ENCODE measurements at places on chromosomes 11 and 22.
A peak's percentile ranks its signal among the peaks of the same experiment; 100 is the strongest.

GRCh38 chr11:115581871-115582639 lies 77.8 kb upstream of the CADM1 start:
- no peak for DNase-seq

DNA sequence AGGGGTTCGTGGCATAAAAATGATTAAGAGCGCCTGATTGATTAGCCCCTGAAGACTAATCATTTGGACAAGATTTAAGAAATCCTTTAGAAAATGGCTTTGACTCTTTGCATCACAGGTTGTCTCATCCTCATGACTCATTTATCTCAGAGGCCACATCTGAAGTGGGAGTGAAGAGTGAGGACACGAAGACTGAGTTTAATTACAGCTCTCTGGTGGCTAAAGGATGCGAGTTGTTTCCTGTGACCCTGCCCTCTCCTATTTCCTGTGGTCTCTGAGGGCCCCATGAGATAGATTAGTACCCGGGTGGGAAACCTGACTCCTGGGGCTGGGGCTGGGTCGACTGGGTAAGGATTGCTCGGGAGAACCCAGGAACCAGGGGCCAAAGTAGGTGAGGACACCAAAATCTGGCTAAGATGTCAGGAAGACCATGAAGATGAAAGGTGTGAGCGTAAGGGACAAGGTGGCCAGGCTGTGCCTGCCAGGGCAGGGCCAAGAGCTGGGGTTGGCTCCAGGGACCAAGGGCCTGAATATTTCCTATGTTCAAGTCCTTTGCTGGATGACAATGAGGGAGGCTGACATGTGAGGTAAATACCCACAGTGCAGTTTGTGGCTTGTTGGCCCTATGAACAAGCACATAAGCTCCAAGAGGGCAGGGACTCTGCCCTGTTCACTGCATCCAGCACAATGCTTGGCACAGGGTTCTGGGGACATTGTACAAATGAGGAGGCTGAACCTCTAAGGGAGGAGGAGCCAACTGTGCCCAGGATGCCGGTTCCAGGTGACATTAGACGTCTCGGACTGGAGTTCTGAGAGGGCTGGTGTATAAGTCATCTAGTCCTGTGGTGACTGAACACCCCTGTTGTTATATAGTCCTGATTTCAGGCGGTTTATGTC lies 3.6 kb downstream of the OTOG start:
- no peak for DNase-seq

DNA sequence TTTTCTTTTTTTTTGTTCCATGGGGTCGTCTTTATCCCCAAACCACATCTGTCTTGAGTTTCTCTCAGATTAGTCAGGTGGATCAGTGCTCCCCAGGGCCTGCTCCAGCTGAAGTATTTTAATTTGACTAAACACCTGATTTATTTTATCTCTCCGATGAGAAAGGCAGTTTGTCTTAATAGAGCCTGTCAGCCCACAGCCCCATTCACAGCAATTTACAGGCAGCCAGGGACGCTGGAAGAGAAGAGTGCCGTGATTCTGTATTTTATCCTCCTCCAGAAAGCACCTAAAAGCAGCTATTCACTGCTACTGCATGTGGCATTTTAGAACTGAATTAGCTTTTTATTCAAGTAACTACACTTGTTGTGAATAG lies 164.5 kb downstream of the SOX6 start:
- no peak for DNase-seq

DNA sequence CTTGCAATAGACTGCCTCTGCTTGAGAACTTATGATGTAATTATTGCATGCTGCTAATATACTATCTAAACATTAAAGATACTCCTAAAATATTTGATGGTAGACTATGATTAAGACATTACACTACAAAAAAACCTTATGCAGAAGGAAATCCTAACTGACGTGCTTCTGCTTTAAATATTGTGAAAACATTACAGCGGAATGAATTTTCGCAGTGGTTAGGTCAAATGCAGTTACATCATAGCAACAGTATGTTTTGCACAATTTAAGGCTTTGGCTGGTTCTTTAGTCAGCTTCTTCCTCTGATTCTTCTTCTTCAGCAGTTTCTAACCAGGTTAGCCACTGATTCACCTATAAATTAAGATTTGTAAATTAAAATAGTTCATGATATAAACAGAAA lies 11.2 kb downstream of the EIF4G2 start:
- DNase-seq, result no peak

DNA sequence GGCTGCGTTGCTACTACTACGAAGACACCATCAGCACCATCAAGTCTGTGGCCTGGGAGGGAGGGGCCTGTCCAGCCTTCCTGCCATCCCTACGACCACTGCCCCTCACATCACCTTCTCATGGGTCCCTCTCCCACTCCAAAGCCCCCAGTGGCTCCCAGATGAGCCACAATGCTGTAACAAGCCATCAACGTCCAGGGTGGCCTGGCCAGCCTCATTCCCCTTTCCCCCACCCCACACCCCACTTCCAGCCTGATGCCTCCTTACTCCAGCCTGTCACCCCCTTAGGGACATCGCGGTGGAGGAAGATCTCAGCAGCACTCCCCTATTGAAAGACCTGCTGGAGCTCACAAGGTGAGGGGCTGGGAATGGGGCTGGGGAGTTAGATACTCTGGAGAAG lies 14.9 kb downstream of the NCF4 start:
- DNase-seq, result no peak

DNA sequence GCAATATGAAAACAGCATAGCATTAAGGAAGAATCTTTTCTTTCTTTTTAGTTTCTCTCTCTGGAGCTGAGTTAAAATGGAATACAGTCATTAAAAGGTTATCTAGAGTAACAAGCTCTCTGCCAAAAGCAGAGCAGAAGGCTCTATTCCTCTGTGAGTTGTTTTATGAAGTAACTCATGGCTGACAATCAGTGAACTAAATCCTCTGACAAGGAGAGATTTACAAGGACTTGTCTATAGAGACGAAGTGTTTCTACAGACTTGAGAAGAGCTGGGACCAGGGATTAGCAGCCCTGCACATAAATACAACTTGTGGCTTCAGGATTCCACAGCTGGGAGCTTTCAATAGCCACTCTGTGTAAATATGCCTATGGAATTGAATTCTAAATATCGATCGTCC lies 192.5 kb upstream of the RAG2 start:
- DNase-seq, result no peak

- DNase-seq, result no peak
Observed at GRCh38 chr11:72512956-72513355, 78.6 kb upstream of the CLPB start.

DNA sequence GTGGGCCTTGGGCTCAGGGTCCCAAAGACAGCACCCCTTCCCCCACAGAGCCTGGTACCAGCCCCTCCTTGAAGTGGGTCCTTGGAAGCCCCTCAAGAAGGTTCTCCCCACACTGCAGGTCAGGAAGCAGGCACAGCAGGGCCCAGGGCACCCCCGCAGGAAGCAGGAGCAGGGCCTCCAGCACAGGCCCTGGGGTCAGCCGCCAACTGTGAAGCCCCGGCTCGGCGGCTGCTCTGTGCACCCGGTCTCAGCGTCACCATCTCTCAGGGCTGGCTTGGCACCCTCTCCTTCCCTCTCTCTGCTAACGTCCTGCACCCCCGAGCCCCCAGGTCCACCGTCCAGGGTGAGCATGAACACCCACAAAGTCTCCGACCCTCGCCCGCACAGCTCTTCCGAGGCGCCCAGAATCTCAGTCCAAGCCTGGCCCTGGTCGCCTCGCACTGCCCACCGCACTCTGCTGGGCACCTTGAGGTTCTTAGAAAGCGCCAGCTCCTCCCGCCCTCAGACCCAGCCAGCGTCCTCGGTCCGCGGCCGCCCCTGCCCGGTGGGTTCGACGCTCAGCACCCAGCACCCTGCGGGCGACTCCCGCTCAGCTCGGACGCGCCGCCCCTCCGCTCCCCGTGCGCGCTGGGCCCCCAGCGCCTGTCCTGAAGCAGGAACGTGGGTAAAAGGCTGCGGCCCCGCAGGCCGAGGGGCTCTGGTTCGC lies 1.4 kb upstream of the SIGIRR start:
- DNase-seq, result no peak

- DNase-seq, result peak; percentile 18
Observed at GRCh38 chr11:27902981-27903624, 202.8 kb upstream of the BDNF start.

DNA sequence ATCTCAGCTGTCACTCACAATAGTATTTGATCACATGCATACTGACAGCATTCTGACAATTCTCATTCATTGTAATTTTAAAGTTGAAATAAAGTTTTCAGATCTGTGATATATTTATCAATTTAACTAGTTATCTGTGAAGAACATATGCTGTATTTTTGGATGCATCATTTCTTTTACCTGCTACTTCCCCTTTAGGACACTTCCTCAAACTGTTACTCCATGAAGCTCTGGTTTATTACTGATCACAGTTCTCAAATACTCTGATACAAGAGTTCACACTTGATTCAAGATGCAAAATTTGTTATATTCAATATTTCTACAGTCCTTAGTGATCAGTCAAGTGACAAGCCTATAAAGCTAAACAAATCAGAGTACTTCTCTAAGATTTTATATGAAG lies 1655.2 kb downstream of the LRRC4C start:
- no peak for DNase-seq

DNA sequence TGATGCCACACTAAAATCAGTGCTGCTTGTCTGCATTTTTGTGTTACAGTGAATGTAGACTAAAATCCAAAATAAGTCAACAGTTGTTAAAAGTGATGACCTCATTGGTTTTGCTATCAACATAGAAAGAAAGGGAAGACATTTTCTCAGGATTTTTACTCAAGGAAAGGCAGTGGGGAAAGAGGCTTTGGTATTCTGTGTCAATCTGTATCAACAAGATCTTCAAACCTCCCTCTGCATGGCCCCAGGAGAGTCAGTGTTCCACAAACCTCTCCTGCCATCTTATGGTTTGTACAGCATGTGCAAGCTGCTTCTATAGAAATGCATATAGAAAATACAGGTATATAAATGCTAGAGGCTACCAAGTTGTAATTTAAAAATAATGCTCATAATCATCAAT lies 13.8 kb upstream of the OR51M1 start:
- DNase-seq, result peak; percentile 64

GRCh38 chr11:69807106-69807815 lies 12.0 kb downstream of the FGF3 start:
- DNase-seq, result no peak

GRCh38 chr11:74847395-74847794 lies 98.7 kb downstream of the RNF169 start:
- no peak for DNase-seq

- peak; percentile 62 for DNase-seq
Observed at GRCh38 chr11:73184953-73185671, 33.0 kb upstream of the P2RY2 start.

DNA sequence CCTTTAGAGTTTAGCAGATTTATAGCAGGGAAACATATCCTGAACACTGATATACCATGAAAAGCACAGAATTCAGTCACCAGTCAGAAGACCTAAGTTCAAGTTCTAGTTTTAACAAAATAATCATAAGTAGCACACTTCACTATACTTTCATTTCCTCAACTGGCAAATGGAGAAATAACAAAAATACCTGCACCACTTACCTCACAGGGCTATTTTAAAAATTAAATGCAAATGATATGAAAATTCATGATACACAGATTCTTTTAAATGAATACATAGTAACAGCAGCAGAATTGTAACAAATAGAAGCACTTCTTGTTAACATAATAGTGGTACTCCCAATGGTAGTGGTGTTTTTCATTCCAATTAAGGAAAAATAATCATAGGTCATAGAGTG lies 139.0 kb downstream of the FCHSD2 start:
- DNase-seq, result no peak

GRCh38 chr11:13016415-13016814 lies 7.3 kb downstream of the RASSF10 start:
- no peak for DNase-seq

GRCh38 chr22:20291604-20292063 lies 23.5 kb upstream of the RTN4R start:
- no peak for DNase-seq

DNA sequence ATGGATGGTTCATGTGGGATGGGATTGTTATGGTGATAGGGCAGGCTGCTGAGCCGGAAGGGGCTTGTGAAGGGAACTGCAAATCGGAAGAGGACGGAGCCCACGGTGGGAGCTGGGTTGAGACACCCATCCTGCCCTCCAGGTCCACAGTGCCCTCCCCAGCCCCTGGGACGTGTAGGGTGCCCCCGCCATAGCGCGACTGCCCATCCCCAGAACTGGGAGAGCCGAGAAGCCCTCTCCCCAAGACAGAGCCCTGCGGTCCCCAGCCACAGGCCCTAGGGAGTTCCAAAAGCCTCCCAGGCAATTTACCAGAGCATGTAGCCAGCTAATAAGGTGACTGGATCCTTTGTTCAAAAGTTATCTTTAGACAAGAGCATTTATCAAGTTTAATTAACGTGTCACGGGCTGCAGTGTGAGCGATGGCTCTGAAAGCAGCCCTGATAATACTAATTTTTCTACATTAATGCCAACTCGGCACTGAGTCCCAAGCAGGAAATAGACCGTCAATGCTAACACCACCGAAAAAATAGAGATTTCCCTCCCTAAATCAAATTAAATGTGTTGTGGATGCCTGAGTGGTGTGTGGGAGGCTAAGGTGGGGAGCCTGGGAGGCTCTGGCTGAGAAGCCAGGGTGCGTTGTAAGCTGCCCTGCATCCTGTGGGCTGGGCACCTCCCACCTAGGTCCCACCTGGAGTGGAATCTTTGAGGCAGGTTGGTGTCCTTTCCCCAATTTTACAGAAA lies 76.8 kb upstream of the RTL6 start:
- no peak for DNase-seq

DNA sequence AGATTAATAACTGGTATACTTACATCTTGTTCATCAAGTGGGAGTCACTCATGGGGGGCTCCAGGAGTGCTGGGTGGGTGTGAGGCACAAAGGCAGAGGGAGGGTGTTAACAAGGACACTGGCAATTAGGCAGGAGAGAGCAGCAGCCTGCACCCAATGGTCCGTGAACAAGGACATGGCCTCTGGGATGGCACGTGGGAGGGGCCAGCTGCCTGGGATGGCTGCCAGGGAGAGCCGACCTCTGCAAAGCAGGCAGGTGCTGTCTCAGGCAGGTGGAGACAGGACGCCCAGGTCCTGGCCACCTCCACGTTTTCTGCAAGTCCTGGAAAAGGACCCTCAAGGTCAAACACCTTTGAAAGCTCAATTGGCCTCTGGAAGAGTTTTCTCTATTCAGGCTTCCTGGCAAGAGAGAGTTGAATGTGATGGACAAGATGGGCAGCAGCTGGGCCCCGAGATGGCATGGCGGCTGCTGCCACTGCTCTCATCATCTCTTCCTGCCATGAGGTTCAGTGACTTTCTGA lies 257.1 kb downstream of the BUD13 start:
- no peak for DNase-seq

GRCh38 chr11:17765356-17766072 lies 30.9 kb downstream of the KCNC1 start:
- no peak for DNase-seq

DNA sequence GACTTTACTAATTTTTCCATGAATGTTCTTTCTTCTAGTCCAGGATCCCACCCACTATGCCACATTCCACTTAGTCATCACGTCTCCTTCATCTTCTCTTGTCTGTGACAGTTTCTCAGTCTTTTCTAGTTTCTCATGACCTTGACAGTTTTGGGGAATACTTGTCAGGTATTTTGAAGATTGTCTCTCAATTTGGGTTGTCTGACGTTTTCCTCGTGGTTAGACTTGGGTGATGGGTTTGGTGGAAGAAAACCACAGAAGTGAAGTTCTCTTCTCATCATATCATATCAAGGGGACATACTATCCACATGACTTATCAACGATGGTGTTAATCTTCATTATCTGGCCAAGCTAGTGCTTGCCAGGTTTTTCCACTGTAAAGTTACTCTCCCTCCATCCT lies 102.4 kb downstream of the LRRC32 start:
- DNase-seq, result no peak

Measured in fibroblast of pulmonary artery (primary cell).